ENCODE measurements at places on chromosomes 4 and X.
A peak's percentile ranks its signal among the peaks of the same experiment; 100 is the strongest.

DNA sequence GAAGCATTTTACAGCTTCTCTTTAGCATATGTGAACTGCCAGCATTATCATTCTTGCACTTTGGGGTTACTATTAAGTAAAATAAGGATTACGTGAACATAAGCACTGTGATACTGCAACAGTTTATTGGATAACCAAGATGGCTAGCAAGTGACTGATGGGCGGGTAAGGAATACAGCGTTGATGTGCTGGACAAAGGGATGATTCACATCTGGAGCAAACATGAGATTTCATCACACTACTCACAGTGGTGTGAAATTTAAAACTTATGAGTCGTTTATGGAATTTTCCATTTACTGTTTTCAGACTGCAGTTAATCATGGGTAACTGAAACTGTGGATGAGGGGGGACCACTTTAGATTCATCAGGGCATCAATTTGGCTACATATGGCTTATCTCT lies 16.0 kb downstream of the NBDY start:
- peak; percentile 86 for DNase-seq

DNA sequence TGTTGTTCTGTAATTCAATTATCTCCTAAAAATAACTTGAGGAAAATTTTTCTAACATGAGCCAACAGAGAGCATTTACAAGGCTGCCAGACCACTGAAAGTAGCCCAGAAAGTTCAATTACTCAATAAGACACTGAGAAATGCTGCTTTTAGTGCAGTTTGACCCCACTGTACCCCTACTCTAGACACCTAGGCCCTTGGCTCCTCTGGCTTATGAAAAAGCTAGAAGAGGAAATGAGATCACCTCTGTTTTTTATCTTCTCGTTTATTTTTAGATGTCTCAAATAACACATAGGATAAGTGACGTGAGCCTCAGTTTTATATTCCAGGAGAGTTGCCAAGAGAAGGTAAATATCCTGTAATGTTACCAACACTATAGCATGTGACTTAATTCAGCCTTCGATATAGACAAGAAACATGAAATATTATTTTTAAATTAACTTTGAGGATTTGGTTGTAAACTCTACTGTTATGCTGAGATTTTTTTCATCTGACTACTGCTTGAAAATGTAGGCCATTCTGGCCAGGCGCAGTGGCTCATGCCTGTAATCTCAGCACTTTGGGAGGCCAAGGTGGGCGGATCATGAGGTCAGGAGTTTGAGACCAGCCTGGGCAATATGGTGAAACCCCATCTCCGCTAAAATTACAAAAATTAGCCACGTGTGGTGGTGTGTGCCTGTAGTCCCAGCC lies 24.4 kb downstream of the TNIP3 start:
- no peak for DNase-seq

DNA sequence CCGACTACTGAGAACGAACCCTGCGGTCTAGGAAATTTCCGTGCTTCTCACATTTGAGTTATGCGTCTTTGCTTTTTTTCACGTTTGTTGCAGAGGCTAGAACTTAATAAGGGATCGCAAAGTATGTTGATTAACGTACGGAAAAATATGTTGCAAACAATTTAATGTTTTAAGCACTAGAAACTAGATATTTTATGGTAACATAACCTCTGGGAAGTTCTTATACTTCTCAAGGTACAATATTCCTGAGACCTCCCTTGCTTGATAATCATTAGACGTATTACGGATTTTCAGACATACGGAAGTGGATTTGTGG lies 639 bp upstream of the PRDM5 start:
- peak; percentile 48 for DNase-seq

GRCh38 chrX:10045327-10046000 lies 78.3 kb downstream of the CLDN34 start:
- no peak for DNase-seq

GRCh38 chrX:71198066-71198465 lies 25.0 kb upstream of the GJB1 start:
- no peak for DNase-seq

DNA sequence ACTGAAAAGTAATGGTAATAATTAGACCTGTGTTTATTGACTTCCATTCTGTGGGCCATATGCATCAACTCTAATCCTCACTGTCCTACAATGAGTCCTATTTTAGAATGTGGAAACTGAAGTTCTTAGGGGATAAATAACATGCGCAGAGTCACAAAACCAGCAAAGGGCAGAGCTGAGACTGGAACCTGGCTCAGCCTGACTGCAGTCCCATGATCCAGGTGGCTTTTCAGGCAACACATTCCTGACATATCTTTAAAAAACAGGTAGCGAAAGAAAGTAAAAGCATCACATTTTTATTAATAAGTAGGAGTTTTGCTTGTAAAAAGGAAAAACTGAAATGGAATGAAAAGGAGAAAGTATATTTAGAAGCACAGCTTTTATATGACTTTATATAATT lies 34.7 kb upstream of the PRSS48 start:
- DNase-seq = no peak

- DNase-seq = peak; percentile 25
Measured at GRCh38 chrX:107672955-107673378, 44.7 kb downstream of the PRPS1 start.

- DNase-seq = no peak
Measured at GRCh38 chr4:72374159-72374558, 194.9 kb downstream of the ADAMTS3 start.

DNA sequence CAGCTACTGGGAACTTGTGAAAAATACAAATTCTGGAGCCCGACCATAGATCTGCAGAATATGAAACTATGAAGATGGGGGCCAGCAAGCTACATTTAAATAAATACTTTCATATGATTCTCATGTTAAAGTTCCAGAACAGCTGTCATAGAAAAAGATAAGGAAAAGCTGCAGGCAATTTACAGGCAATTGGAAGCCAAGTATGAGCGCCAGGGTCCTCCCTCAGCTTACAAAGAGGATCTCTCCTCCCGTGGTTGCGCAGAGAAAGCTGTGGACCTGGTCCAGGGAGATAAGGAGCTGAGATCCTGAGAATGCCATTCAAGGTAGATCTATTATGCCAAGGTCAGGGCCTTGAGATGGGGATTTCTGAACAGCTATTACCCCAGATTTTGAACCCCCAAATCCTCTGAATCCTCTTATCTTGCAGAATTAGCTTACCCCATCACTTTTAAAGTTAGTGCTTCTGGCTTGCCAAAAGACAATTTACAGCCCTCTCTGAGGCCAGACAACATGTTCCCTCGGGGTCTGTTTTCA lies 25.6 kb upstream of the FRAS1 start:
- no peak for DNase-seq

DNA sequence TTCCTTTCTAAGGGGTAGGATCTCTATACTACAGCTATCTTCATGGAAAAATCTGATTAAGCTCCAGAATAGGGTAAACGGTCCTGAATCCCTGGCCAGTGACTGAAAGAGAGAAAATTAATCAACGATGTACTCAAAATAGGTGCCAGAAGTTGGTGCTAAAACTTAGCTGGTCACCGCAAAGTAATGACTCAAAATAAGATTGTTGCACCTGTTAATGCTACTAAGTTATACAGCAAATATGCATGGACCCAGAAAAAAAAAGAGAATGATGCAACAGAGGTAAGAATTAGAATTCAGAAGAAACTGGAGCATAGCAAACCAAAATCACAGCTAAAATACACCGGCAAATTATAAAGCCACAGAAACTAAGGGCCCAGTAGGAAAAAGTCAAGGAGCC lies 239.7 kb upstream of the FAM241A start:
- DNase-seq = no peak

DNA sequence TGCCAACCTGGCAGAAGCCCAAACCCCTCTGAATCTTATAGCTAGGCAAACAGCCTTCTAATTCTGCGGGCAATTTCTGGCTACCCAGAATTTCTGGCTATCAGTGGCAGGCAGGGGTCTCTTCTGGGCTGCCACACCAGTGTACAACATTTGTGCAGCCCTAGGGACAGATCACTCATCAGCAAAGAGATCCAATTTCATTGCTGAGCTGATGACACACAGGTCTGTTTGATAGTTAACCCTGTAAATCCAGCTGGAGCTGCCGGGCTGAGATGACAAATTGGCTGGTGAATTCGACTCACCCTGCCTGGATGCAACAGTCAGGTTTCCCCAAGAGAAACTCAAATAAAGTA lies 2.4 kb downstream of the MID1 start:
- peak; percentile 41 for DNase-seq

- no peak for DNase-seq
Measured at GRCh38 chr4:120037411-120037810, 29.2 kb downstream of the MAD2L1 start.

GRCh38 chr4:114103908-114104307 lies 124.5 kb upstream of the ARSJ start:
- no peak for DNase-seq

DNA sequence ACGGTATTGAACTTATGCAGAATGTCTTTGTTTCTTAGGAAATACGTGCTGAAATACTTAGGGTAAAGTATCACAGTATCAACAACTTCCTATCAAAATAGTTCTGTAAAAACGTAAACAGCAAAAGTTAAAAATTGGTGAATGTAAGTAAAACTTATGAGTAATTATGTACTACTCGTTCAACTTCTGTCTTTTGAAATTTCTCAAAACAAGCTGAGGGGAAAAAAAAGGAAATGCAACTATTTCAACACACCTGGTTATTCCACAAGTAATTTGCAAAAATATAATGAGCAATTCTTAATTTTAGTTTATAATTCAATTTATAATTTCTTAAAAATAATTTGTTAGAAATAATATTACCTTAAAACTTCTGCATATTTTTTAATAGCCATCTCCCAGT lies 8.3 kb downstream of the PPID start:
- DNase-seq = no peak

- DNase-seq = no peak
Measured at GRCh38 chr4:141142423-141142822, 9.2 kb upstream of the RNF150 start.

GRCh38 chr4:83536362-83537272 lies 709 bp downstream of the GPAT3 start:
- DNase-seq = no peak

- peak; percentile 61 for DNase-seq
Measured at GRCh38 chr4:173505924-173506518, 24.0 kb downstream of the HAND2 start.

DNA sequence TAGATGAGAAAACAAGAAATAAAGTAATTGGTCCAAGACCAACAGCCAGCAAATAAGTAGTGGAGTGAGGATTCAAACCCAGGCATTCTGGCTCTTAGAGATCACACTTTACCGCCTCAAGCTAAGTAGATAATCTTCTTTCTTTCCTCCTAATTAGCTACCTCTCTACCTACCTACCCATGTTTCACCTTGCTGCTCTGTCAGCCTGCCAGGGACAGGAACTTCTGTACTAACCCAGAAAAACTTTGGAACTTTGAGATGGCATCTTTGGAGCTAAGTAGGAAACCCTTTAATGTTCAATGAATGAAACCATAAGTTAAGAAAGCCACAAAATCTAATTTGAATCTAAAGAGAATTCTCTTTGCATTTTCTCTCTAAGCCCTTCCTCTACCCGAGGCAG lies 145.2 kb downstream of the CHRNA9 start:
- no peak for DNase-seq

DNA sequence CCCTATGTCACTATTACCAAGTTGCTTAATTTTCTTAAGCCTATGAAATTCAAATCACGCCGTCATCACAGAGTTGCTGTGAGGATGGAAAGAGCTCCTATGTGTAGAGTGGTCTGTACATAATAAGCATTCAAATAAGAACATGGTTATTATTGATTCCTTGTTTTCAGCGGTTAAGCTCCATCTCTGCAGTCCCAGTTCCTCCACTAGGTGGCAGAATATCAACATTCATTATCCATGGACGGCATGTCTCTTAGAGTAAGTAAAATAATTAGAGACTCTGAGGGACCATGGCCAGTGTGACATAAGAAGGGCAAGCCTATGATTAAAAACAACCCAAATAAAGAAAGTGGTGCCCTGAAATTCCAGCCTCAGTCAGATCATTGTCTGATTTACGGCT lies 132.5 kb upstream of the NHS start:
- DNase-seq = peak; percentile 49

- DNase-seq = no peak
Measured at GRCh38 chr4:82620126-82620735, 58.4 kb upstream of the TMEM150C start.

- no peak for DNase-seq
Measured at GRCh38 chr4:132827522-132827921, 321.6 kb upstream of the PCDH10 start.
